Naive thymus-derived CD8-positive, alpha-beta T cell (primary cell): ENCODE measurements at places on chromosomes 12 and 14.

GRCh38 chr12:104275689-104276088 is 27.9 kb upstream of the EID3 start:
- DNase-seq, result no peak

- DNase-seq, result no peak
These were observed 113.8 kb upstream of the G2E3 start for GRCh38 chr14:30445011-30445793.

GRCh38 chr14:36661506-36662257 is at the start of gene PAX9:
Gene PAX9, plus strand, starts transcription at chr14:36661860. Its CDS starts 230 bp downstream, at chr14:36662090.
- DNase-seq, result no peak

- no peak for DNase-seq
These were observed 59.6 kb upstream of the LRTM2 start for GRCh38 chr12:1760566-1761382.

- DNase-seq, result peak; percentile 23
These were observed 13.3 kb upstream of the BTG1 start for GRCh38 chr12:92158796-92159439.

GRCh38 chr14:103362780-103363179 is 22.4 kb upstream of the MARK3 start:
- no peak for DNase-seq
